CD8-positive, alpha-beta memory T cell (primary cell): ENCODE measurements at places on chromosomes 5 and 9. TPM values are rescaled to one million over a fixed set of nuclear protein-coding genes. Genes with fewer than 3 reads are reported as not detected.

DNA sequence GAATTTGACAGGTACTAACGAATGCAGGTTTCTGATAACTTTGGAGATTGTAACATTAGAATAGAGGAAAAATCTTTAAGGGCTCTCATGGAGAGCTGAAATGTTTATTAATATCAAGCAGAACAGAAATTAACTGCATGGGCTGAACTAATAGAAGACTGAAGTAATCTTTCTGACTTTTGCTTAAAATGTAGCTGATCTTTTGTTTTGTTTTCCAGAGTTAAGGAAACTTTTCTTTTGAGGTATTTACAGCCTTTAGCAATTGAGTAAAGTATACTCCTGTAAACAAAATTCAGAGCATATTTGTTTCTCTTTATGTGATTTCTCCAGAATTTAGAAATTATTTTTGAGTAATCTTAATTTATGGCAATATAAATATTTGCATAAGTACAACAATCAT lies 43.9 kb downstream of the SHC3 start:
- no peak for DNase-seq
- no peak overlapping the region for H3K4me3 ChIP-seq
- H3K36me3 ChIP-seq = no peaks in the 10 kb centered on the region
- H3K27me3 ChIP-seq = no peaks in the 10 kb centered on the region

DNA sequence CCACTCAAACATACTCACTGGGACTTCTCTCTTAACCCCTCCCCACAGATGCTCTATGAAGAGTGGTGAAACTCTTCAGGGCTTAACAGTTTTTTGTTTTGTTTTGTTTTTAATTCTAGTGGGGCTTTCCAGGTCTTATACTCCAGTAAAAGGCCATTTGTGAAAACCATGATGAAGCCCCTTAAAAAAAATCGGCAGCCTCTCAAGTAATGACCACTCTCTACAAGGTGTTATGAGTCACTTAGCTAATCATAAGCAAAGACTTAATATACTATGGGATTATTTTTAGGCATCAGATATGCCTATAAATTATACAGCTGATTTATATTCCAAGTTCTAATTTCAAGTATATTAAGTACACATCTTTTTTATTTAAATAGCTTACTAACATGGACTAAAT lies 607.9 kb downstream of the RAB3C start:
- no peaks in the 10 kb centered on the region for H3K36me3 ChIP-seq
- DNase-seq = no peak
- H3K4me1 ChIP-seq = no peaks in the 10 kb centered on the region
- no peaks in the 10 kb centered on the region for H3K27me3 ChIP-seq
- H3K4me3 ChIP-seq = no peak overlapping the region
- H3K27ac ChIP-seq = no peak overlapping the region

GRCh38 chr9:33480106-33480505 lies 6.4 kb upstream of the NOL6 start:
- H3K27me3 ChIP-seq = no peaks in the 10 kb centered on the region
- no peak overlapping the region for H3K4me3 ChIP-seq

GRCh38 chr9:131692612-131693562 lies 47.0 kb downstream of the RAPGEF1 start:
- DNase-seq = no peak
- H3K36me3 ChIP-seq = no peaks in the 10 kb centered on the region
- H3K27me3 ChIP-seq = no peaks in the 10 kb centered on the region

- DNase-seq = no peak
- H3K4me3 ChIP-seq = no peak overlapping the region
- H3K4me1 ChIP-seq = no peaks in the 10 kb centered on the region
- H3K36me3 ChIP-seq = peaks cover 53% of the 10 kb centered on the region
- no peaks in the 10 kb centered on the region for H3K27me3 ChIP-seq
Measured at GRCh38 chr9:128992995-128993394, 35.1 kb downstream of the SH3GLB2 start.

GRCh38 chr9:4070266-4070665 lies 229.6 kb downstream of the GLIS3 start:
- no peaks in the 10 kb centered on the region for H3K36me3 ChIP-seq
- no peaks in the 10 kb centered on the region for H3K27me3 ChIP-seq
- H3K27ac ChIP-seq = no peak overlapping the region
- H3K4me3 ChIP-seq = no peak overlapping the region

The NMUR2 gene
- not detected for total RNA-seq

The MCC gene
- 5.4 TPM for total RNA-seq
